Fibroblast of mammary gland (primary cell): ENCODE measurements at places on chromosomes 1 and 21.

DNA sequence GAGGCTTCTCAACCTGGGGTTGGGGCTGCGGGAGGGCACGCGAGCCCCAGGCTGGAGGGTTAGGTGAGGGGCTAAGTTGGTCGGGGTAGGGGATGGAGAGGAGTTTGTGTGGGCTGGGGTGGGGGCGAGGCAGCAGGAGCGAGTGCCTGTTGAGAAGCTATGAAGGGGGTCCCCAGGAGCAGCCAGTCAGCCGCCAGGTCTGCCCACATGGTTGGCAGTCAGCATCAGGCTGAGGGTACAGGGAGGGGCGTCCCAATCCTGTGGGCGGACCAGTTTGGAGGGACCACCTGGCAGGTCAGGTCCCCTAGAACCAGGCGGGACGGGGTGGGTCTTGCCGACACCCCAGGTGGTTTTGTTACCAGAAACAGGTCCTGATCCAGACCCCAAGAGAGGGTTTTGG, 400 bp upstream of the TRIM17 start:
- DNase-seq, result no peak

- no peak for DNase-seq
Measured at GRCh38 chr1:38804062-38804886, 55.3 kb downstream of the RRAGC start.

DNA sequence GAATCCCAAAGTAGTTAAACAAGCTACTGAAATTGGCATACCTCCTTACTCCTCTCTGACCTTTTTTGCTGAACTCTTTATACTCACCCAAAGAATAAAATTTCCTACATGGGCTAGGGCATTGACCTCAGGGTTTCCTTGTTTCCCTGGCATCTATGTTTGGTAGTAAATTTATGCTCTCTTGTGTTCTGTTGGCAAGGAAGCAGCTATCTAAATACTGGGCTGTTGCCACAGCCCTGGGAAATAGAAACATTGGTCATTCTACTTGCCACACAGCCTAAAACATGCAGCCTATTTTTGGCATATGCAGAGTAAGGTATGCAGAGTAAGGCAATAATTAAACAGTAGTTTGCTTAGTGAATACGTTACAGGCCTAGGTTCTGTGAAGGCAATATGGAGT, 351.4 kb downstream of the HLX start:
- DNase-seq, result no peak

- peak; percentile 23 for DNase-seq
Measured at GRCh38 chr1:24898152-24898908, 31.7 kb downstream of the RUNX3 start.

DNA sequence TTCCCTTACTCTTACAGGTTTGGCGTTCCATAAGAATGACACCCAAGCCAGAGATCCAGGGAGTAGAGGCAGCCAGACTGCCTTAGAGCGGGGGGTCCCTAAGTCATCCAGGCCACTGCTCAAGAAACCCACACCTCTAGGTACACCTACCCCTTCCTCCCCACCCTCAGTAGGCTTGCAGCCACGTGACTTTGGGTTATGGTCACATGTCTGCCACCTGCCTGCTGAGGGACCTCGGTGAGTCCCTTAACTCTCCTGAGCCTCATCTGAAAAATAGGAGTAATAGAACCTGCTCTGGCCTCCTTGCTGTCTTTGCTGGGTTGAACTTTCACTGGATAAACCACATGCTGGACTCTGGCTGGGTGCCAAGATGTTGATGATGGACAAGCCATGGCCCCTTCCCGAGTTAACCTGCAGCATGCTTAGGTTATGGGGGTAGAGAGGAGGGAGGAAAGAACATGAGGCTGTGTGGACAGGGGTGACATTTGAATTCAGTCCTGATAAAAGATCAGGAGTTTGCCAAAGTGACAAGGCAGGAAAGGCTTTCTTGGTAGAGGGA, 4.5 kb downstream of the RPS6KA1 start:
- no peak for DNase-seq

DNA sequence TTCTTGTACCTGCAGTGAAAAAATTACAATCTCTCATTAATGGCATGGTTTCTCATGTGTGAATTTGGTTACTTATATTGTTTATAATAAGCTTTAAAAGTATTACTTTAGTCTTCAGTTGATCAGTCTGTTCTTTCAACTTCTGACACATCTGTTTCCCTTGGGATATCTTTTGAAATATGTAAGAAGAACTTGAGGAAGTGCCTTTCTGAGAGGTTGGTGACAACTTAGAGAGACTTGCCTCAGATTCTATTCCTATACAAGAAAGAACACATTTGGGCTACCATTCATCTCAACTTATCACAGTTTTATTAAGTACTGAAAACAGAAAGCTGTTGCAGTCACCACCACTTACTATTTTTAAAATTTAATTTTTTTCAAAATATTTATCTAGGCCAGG, 8.1 kb downstream of the AKNAD1 start:
- DNase-seq, result no peak
